Uterine smooth muscle cell (primary cell): ENCODE measurements at places on chromosomes 4 and X. TPM values are rescaled to one million over a fixed set of nuclear protein-coding genes. Genes with fewer than 3 reads are reported as not detected.

WDFY3 gene
- total RNA-seq = 74.5 and 89.0 TPM in 2 replicates

MAGIX gene
- 1.4 and 2.4 TPM in 2 replicates for total RNA-seq

LRPAP1 gene
- total RNA-seq = 88.3 and 187 TPM in 2 replicates

SUPT20HL1 gene
- 0.11 and 0.12 TPM in 2 replicates for total RNA-seq

BEND2 gene
- not detected in 2 replicates for total RNA-seq

FRAS1 gene
- total RNA-seq = 1.3 and 3.1 TPM in 2 replicates

PLRG1 gene
- total RNA-seq = 90.1 and 155 TPM in 2 replicates

GC gene
- total RNA-seq = not detected in 2 replicates

NEUROG2 gene
- not detected in 2 replicates for total RNA-seq

RRH gene
- total RNA-seq = 0.22 TPM in 1 of 2 replicates, not detected in the other
